ENCODE measurements at places on chromosomes 4 and X.

DNA sequence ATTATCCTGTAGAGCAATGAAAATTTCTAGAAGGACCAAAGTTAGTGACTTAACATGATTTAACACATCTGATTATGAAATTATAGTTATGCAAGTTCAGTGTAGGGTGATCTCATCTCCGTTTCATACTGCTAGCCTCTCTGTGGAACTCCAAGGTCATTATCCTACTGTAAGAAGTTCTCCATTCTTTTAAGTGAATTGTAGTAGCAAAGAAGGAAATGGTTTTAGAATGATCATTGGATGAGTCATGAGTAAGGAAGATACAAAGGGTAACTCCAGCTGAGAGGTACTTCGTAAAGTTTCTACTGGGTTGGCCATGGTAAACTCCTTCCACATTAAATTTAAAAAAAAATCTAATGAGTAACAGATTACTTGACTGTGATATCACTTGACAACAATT, 215.0 kb upstream of the GIMD1 start:
- DNase-seq = no peak

GRCh38 chr4:4637710-4638109, 95.9 kb upstream of the STX18 start:
- DNase-seq = no peak

GRCh38 chrX:38347136-38347535, 5.3 kb upstream of the OTC start:
- DNase-seq = peak; percentile 6

GRCh38 chr4:20020056-20020455, 231.6 kb upstream of the SLIT2 start:
- no peak for DNase-seq

GRCh38 chr4:155759372-155760252, 791 bp downstream of the GUCY1B1 start:
- DNase-seq = no peak

DNA sequence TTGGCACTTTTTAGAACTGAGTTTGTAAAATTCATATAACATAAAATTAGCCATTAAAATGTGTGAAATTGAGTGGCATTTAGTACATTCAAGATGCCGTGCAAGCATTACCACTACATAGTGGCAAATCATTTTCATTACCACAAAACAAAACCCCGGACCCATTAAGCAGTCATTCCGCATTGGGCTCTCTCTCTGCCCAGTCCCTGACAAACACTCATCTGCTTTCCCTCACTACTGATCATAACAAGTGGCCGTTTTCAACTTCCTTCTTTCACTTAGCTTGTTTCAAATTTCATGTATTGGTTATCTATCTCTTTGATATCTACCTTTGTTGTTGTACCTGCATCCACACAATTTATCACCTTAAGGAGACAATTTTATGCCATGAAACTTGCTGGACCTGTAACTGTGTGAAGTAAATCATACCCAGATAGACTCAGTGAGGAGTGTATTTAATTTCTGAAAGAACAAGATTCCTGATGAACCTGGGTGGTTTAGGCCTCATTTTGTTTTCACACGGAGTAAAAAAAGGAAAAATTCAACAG, 202.1 kb downstream of the OR13H1 start:
- no peak for DNase-seq

- no peak for DNase-seq
Measured at GRCh38 chr4:54058171-54058570, 6.2 kb downstream of the CHIC2 start.

DNA sequence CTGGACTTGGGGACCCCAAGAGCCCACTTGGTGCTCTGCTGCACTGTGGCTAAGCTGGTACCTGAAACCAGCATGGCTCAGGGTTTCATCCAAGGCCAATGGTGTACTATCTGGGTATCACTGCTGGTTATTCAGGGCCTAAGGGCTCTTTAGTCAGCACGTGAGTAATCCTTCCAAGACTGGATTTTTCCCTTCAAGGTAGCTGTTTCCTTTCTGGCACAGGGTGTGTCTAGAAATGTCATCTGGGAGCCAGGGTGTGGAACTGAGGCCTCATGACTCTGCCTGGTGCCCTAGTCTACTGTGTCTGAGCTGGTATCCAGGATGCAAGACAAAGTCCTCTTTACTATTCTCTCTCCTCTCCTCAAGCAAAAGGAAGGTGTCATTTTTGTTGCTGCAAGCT, 99.0 kb upstream of the QRFPR start:
- DNase-seq = no peak

- DNase-seq = no peak
Measured at GRCh38 chrX:113929004-113929403, 654.9 kb upstream of the HTR2C start.

DNA sequence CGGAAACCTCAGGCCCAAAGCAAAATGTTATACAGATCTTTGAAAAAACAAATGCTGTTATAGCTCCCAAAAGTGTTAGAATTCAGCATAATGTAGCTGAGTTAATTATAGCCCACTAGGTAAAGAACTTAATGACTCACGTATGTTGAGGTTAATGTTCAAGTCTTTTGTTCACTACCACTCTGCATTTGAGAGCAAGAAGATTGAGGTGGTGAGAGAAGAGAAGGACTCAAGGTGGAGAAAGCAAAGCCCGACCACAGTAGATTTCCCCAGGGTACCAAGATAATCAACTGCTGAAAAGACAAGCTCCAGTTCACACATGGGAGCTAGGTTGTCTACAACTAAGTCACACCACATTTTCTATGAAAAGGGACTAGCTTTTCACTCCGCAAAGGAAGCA, 480.2 kb downstream of the DTHD1 start:
- no peak for DNase-seq

- DNase-seq = no peak
Measured at GRCh38 chr4:19187096-19187495, 1064.6 kb upstream of the SLIT2 start.

GRCh38 chr4:18917689-18918088, 896.1 kb upstream of the LCORL start:
- DNase-seq = no peak

DNA sequence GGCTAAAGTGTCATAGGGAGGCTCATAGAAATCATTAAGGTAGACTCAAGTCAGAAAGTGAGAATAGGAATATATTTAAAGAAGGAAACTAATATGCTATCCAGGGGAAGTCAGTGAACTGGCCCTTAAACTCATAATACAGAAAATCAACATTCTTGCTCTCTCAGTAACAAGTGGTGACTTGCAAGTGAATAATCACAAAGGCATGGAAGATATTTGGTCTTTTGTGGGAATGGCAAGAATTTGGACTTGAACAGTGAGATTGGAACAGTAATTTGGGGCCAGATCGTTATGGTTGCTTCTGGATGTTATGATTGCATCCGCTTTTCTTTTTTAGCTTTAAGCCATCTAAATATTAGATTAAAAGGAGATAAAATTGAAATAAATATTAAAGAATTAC, 103.8 kb downstream of the TBC1D19 start:
- no peak for DNase-seq

Data from CD4-positive, alpha-beta T cell treated with Interferon gamma for 1 hour (primary cell).